ENCODE measurements at places on chromosomes 3 and 15.

DNA sequence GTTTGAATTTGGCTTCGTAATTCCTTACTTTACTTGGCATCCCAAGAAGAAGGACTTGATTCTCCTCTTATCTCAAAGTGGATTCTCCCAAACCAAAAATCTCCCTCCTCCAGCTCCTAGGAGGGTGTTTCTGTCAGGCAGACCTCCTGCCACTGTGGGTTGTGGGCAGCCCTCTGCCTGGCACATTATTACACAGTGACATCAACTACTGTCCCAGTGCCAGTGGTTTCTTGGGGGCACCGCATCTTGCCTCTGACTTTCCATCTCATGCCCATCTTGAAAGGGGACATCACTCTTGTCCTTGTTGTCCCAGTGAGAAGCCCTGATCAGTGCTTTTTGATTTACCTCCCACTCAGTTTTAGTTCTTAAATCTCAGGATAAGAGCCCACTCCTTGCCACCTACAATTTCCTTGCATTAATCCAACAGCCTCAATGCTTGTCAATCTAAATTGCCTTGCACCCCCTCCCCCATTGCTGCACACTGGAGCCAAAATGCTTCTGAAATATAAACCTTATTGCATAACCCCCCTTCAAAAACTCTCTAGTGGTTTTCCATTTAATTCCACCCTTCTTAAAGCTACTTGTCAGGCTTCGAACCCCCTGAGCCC, 81.0 kb downstream of the TRAK1 start:
- no peak for DNase-seq

- no peak for DNase-seq
Measured at GRCh38 chr3:167615030-167615429, 38.7 kb downstream of the WDR49 start.

- peak; percentile 48 for DNase-seq
Measured at GRCh38 chr15:32735989-32736700, 18.3 kb downstream of the GREM1 start.

DNA sequence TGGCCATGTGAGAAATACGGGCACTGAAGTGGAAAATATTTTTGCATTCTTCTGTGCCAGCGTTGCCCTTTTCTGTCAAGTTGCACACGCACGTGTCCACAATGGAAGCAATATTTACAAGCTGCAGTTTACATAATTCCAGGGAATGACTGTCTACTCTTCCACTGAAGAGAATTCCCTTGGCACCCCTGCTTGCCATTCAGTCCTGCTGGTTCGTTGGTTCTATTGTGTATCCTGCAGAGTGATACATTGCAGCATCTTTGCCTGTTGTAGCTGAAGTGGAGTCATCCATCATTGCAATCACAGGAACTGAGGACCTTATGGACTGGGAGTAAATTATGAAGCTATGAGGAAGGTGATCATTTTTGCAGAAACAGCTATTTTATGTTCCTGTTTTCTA, 759.4 kb downstream of the ROBO2 start:
- no peak for DNase-seq
